SK-N-SH (cell line): ENCODE measurements at places on chromosomes 7 and 10. TPM values are rescaled to one million over a fixed set of nuclear protein-coding genes. Genes with fewer than 3 reads are reported as not detected.

FANK1 gene
- 12.3 and 13.6 TPM in 2 replicates for polyA plus RNA-seq

PRKCQ gene
- 0.18 and 0.23 TPM in 2 replicates for polyA plus RNA-seq

GNG11 gene
- 9.8 and 11.5 TPM in 2 replicates for polyA plus RNA-seq

MSMB gene
- polyA plus RNA-seq, result not detected in 2 replicates

CLDN4 gene
- 4.6 and 5.9 TPM in 2 replicates for polyA plus RNA-seq

ANKRD30A gene
- not detected in 2 replicates for polyA plus RNA-seq

GRCh38 chr7:18356191-18356645 is 139.3 kb upstream of the HDAC9 start:
- DNase-seq, result peak; percentile 34

- DNase-seq, result no peak
Observed at GRCh38 chr10:59960751-59961150, 54.4 kb upstream of the CCDC6 start.

GRCh38 chr7:141701489-141702046 is 398 bp downstream of the DENND11 start:
- peak; percentile 89 for DNase-seq

- DNase-seq, result no peak
Observed at GRCh38 chr7:127413962-127414361, 21.5 kb upstream of the ZNF800 start.

GRCh38 chr7:47818796-47819606 is 129.3 kb downstream of the PKD1L1 start:
- peak; percentile 81 for DNase-seq

DNA sequence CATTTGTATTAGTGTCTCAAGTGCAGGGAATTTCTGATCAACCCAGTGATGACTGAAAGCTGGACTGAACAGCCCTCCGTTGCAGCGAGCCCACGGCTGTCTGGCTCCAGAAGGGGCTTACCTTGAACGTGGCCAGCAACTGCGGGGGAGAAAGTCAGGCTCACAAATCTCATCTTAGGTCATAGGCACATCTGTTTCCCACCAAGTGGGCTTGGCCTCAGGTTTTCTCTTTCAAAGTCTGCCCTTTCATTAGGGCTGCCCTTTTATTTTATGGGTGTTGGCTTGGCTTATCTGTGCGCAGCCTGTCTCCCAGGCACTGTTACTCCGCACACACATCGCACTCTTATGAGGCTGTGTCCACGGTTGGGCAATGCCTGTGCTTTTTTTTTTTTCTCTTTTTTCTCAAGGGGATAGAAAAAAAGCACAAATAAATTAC is 178.0 kb downstream of the JCAD start:
- DNase-seq, result no peak

DNA sequence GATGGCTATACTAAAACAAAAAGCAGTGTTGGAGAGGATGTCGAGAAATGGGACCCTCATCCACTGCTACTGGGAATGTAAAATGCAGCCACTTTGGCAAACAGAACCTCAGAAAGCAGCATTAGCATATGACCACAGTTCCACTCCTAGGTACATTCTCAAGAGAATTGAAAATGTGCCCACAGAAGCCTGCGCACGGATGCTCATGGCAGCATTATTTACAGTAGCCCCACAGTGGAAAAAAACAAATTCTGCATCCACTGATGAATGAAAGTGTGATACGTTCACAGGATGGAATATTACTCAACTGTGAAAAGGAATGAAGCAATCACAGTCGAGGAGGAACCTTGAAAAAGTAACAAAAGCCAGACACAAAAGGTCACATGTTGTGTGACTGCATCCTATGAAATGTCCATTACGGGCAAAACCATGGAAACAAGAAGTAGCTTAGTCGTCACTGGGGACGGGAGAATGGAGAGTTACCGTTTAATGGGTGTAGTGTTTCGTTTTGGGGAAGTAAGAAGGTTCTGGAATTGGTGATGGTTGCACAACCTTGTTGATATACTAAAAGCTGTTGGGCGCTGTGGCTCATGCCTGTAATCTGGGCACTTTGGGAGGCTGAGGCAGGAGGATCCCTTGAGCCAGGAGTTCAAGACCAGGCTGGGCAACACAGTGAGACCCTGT is 2.5 kb upstream of the UPK3B start:
- no peak for DNase-seq

- DNase-seq, result no peak
Observed at GRCh38 chr10:47024046-47024322, 112.8 kb downstream of the PTPN20 start.

- no peak for DNase-seq
Observed at GRCh38 chr7:16770657-16771329, 17.2 kb downstream of the TSPAN13 start.

GRCh38 chr10:49071160-49071761 is 44.1 kb downstream of the VSTM4 start:
- DNase-seq, result no peak

DNA sequence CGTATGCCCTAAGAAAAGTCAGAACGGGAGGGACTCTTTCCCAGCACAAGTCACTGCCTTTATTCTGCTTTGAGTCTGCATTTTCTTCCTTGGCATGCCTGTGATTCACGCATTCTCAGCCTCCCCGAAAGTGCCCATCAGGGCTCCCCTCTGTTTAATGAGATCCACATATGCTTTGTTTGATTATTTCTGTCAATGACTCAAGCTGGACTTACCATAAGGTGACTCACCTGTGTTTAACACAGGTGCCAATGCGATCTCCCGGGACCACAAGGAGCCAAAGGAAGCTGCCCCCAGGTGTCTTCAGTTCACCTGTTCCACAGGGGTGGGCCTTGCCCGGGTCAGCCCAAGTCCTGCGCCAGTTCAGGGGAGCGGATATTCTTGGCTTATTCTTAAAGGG is 386.0 kb upstream of the SHH start:
- DNase-seq, result no peak

GRCh38 chr7:49396229-49396628 is 377.2 kb upstream of the VWC2 start:
- DNase-seq, result no peak

DNA sequence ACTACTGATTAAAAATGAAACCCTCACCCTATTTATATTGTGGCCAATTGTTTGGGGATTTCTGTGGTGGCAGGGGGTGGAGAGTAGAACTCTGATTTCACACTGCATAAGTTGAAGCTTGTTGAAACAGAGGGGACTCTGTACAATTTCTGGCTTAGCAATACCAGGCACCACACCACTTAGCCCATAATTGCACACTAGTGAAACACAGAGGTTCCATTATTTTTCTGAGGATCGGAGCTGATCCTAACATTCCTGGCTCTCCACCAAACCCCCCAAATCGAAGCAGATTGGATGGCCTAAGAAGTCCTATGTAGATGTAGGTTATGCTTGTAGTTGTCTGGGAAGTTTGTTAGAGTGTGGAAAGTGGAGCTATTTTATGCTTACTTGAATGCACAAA is 47.0 kb downstream of the PTN start:
- no peak for DNase-seq

- no peak for DNase-seq
Observed at GRCh38 chr10:17980846-17981565, 29.3 kb downstream of the SLC39A12 start.

- DNase-seq, result no peak
Observed at GRCh38 chr10:27251554-27251953, 11.0 kb upstream of the ACBD5 start.

DNA sequence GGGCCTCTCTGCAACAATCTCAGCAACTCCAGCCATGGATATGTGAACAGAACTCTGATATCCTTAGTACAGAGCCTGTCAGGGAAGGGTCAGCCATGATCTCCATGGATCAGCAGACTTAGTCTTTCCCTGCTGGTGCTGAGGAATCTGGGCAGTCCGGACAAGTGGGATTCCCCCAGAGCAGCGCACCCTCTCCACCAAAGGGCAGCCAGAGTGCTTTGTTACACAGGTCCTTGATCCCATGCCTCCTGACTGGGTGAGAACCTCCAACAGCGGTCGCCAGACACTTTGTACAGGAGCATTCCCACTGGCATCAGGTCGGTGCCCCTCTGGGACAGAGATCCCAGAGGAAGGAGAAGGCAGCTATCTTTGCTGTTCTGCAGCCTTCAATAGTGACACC is 38.9 kb downstream of the TPK1 start:
- no peak for DNase-seq

DNA sequence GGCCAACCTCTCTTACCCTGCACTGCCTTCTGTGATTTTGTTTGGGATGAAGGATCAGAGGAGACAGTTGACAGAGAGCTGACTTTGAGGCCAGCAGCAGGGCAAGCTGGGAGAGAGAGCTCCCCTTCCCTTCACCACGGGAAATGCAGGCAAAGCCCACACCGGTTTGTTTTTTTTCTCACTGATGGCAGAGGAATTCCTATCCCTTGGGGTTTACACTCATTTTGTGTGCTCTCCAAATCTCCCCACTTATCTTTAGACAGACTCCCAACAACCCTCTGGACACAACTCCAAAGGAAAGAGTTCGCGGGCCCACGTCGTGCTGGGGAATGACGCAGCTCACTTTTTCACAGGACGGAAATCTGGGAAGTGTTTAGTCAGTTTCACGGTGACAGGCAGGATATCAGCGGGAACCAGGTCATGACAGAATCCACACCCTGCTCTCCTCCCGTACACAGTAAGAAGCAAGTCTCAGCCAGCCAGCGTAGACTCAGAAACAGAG is 68.3 kb upstream of the FAM171A1 start:
- peak; percentile 51 for DNase-seq

- DNase-seq, result no peak
Observed at GRCh38 chr10:4329225-4329624, 496.8 kb upstream of the AKR1E2 start.

DNA sequence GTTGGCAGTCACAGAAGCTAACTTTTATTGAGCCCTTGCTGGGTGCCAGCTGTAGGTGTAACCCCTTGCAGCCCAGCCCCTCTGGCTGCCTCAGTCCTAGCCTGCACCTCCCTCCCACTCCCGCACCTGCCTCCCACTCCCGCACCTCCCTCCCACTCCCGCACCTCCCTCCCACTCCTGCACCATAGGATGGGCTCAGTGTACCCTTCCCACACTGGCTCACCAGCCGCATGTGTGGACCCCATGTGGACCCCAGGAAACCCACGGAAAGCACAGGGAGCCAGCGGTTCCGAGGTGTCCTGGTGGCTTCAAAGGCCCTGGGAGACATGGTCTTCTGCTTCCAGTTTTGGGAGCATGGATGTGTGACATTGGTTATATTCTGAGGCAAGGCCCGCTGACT is 132.9 kb downstream of the EBF3 start:
- no peak for DNase-seq

- peak; percentile 49 for DNase-seq
Observed at GRCh38 chr10:97234400-97234799, 48.6 kb upstream of the SLIT1 start.
